Calu3 (cell line): ENCODE measurements at places on chromosomes 5 and 9.
A peak's percentile ranks its signal among the peaks of the same experiment; 100 is the strongest.

DNA sequence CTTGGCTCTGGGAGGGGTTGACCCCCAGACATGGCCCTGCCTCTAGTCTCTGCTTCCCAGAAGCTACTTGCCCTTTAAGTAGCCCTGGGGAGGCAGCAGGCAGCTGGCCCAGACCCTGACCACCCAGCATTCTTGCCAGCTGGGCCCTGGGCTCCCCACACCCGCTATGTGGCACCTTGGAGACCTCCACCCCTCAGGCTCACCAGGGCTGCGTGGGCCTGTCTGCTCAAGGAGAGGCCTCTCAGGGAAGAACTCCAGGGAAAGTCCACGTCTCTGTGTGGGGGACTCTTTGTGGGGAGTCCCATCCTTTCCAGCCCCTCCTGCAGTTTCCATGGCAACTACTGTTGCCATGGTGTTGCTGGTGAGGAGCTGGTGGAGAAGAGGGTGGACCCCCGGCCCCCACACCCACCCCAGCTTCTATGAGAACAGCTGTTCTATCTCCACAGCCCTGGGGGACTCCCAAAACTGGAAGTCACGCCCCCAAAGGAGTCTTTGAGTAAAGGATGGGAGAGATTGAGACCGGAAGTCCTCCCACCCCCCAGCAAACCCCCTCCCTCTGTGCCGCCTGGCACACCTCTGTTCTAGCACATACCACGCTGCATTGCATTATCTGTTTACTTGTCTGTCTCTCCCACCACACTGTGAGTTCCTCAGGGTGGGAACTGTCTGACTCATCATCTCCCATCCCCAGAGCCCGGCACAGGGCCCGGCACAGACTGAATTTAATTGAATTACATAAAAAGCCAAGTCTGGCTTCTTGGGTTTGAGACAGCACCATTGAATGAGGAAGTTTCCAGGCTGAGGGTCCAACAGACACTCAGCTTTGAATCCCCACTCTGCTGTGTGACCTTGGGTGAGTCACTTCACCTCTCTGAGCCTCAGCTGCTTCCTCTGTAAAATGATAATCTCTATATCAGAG is 12.6 kb downstream of the DNM1 start:
- no peak for DNase-seq

DNA sequence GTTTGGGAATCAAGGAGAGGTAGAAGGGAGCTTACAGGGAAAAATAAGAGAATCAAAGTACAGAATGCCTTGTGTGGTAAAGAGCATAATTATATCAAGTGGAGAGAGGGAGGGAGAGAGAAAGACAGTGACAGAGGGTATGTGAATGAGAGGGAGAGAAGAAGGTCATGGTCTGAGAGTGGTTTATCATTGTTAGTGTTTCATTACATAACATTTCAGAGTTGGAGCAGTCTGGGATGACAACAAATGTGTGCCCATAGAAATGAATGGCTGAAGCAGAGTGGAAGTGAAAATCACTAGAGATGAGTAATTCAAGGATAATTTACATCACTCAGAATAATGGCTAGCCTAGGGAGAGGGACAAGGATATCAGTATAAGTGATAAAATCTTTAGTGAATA is 799.2 kb downstream of the TLE1 start:
- DNase-seq: no peak

GRCh38 chr9:26508897-26509296 is 383.7 kb downstream of the CAAP1 start:
- DNase-seq: no peak

- no peak for DNase-seq
These were observed 50.8 kb upstream of the IRX4 start for GRCh38 chr5:1933364-1934055.

DNA sequence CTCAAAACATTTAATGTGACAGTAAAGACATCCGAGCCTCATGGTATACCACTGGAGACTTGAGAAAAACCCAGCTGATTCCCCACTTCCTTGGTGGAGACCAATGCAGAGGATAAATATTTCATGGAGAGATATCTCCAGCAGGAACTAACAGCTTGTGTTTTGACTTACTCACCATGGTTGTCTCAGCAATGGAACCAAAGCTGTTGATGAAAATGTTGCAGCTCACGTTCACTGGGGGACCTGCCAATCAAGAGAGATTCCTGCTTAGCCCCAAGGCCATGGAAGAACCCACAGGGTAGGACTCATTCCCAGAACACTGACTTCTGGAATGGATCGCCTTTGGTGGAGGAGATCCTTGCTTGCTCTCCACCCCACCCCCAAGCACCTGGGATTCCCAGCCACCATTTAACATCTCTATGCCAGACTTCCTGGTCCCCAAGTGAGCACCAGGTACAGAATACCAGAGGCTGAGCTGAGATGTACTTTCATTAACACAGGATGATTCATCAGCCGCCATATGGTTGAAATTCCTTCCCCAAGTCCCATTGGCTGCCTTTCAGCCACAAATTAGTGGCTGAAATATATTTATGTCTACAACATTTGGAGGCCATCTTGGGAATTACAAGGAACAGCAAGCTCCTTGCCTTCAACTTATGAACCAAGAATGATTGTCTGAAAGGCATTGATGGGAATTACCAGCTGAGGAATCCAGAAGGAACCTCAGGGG is 37.9 kb downstream of the GLRA1 start:
- no peak for DNase-seq

GRCh38 chr9:93288341-93288740 is 104.4 kb downstream of the WNK2 start:
- DNase-seq: no peak

GRCh38 chr9:77291714-77292113 is 114.4 kb downstream of the VPS13A start:
- DNase-seq: peak; percentile 15

DNA sequence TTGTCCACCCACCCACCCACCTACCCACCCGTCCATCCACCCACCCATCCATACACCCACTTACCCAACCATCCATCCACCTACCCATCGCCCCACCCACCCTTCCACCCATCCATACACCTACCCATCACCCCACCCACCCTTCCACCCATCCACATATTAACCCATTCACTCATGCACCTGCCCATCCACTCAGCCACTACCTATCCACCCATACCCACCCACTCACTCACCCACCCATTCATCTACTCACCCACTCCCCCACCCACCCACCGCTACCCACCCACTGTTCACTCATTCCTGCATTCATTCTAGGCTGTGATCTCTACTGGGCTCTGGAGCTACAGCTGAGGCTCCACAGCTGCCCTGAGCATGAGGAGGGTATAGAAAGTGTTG is 117.5 kb upstream of the LMX1B start:
- no peak for DNase-seq

GRCh38 chr5:148147415-148147814 is 20.9 kb upstream of the SPINK14 start:
- DNase-seq: peak; percentile 33

GRCh38 chr9:123041489-123041888 is 8.0 kb downstream of the GPR21 start:
- DNase-seq: no peak

DNA sequence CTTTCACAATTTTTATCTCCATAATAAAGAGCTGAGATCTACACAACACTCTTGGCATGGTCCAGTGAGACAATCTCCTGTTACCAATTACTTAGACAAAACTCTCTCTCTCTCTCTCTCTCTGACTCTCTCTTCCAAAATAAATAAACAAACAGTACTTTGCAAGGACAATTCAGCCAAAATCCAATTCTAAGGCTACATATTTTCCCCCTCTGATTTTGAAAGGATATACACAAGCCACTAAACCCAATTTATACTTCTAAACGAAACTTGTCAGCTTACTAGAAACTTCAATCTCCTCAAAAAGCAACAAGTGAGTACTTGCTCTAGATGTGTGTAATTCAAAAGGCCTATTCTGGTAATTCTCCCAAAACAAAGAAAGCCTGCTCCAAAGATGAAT is 26.3 kb upstream of the TNPO1 start:
- DNase-seq: no peak

DNA sequence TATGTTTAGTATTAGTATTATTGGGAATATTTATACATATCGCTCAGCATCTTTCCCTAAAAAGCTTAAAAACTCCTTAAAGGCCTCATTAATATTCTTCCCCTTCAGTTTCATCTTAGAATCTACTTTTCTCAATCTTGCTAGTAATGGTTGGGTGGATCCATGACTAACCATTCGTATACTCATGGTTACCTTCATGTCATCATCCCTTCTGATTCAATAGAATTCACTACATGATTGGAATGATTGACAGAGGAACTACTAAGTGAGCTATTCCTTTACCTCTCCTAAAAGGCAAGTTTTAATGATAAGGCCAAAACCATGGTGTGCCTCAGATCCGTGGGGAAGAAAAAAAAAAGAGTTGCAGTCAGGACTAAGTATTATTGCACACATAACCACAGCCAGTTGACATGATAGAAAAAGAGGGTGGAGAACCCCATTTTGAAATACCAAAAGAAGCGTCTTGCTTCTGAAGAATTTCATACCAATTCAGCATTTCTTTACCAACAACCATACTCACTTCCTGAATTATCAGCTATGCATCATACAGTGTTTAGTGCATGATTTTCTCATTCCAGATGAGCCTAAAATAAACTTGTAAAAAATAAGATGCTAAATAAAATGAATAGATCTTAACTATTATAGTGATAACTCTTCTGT is 624.6 kb downstream of the PDE4D start:
- no peak for DNase-seq

- DNase-seq: no peak
These were observed 272.5 kb downstream of the SYK start for GRCh38 chr9:91073811-91074771.

DNA sequence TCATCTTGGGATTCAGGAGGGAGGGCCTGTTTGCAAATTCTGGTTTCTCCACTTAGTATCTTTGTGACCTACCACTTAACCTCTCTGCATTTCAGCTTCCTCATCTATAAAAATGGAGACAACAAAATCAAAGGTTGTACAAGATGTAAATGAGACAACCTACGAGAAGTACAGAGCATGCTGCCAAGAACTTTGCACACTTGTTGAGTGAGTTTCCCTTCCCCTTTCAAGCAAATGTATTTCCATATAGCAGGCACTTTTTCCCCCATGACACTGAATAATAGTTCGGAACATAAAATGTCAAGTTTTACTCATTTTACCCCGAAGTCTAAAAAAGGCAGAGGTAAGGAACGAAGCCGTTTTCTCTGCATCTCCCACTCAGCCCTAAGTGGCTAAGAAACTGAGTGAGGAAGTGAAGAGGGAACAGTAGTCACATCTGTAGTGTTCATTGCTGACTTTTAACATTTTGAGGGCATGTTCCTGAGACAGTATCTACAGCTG is 159.0 kb downstream of the TLE1 start:
- no peak for DNase-seq

DNA sequence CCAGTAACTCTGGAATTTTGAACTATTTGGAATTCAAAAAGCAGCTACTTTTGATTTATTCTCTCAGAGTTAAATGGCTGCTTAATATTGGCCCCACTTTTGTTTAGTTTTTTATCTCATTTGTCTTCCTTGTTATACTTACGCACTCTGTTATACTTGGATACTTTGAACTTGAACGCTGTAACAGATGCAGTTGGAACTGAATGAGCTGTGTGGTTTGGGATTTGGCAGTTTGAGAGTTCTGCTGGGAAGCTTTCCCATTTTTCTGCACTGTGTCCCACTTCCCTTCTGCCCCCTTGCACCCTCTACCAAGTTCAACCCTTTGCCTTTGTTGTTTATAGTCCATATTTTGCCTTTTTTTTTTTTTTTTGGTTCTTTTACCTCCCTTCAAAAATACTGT is 3.8 kb downstream of the RHOBTB3 start:
- no peak for DNase-seq

DNA sequence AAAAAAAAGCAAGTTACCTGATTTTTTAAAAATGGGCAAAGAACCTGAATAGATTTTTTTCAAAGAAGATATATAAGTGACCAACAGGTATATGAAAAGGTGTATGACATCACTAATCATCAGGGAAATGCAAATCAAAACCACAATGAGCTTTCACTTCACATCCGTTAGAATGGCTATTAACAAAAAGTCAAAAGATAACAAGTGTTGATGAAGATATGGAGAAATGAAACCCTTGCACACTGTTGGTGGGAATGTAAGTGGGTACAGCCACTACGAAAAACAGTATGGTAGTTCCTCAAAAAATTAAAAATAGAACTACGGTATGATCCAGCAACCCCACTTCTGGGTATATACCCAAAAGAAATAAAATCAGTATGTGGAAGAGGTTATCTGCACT is 134.8 kb downstream of the UGCG start:
- no peak for DNase-seq

DNA sequence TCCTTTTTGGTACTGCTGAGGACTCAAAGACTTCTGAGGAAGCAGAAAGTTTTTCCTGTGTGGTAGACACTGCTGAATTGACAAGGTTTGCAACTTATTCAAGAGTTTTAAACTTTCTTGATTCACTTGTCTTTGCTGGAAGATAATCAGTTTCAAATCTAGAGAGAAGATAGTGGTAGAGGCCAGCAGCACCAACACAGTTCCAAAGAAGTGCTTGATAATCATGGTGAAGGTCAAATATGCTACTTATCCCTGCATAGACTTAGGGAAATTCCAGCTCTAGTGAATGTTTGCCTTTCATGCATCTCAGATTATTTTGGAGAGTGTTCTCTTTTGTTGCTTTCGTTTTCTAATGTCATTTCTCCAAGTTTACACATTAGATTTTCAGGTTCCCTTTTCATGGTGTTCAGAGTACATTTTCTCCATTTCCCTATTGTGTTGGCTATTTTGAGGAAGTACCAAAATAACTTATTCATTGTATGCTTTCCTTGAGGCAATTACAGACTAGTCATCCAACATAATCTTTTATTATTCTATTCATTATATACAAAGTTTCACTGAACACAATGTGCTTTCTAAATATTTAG is 550 bp downstream of the IFNE start:
- DNase-seq: no peak

- DNase-seq: peak; percentile 80
These were observed 204.4 kb downstream of the EFNA5 start for GRCh38 chr5:107466233-107466769.

DNA sequence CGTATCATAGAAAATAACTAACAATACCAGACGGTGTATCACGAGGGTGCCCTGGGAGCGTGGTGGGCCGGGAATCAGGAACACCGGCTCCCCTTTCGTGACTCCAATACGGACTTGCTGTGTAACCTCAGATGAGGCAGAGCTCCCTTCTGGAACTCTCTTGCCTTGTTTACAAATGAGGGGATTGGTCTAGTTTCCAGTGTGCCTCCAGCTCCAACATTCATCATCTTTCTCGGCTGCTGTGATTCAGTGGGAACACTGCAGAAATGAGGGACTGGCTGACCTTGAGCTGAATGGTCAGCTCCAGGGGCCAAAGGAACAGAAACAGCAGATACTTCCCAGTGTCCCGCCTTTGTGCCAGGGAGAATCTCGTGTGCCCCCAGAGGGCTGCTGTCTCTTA is 22.6 kb upstream of the TGFBI start:
- DNase-seq: no peak

GRCh38 chr5:28927559-28928326 is 1889.4 kb upstream of the CDH9 start:
- DNase-seq: no peak

- peak; percentile 59 for DNase-seq
These were observed 63.5 kb downstream of the C9orf50 start for GRCh38 chr9:129557192-129558036.

- no peak for DNase-seq
These were observed 6.4 kb downstream of the GABRA6 start for GRCh38 chr5:161691911-161692310.
